ENCODE measurements at places on chromosomes 16 and 17.

DNA sequence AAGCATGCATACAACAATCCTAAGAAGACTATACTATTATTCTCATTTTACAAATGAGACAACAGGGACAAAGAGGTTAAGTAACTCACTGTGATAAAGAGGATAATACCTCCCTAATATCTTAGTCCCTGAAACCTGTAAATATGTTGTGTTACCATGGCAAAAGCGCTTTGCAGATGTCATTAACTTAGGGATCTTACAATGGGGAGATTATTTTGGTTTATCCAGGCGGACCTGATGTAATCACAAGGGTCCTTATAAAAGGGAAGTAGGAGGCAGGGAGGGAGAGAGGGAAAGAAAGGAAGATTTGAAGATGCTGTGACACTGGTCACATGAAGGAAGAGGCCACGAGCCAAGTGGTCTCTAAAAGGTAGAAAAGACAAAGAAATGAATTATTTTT is 164.7 kb downstream of the CNTNAP4 start:
- DNase-seq: no peak

GRCh38 chr16:28105954-28106353 is 42.4 kb upstream of the GSG1L start:
- no peak for DNase-seq

DNA sequence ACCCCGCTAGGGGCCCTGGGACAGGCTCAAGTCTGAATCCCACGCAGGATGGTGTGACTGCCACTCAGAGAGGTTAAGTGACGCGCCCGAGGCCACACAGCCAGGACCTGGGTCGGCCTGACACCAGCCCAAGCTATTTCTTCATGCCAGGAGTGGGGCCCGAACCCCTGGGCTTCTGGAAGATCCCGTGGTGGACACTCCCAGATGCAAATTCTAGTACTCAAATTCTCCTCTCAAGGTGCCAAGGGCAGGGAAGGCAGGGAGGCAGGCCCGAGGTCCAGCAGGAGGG is 5.2 kb downstream of the IL17C start:
- no peak for DNase-seq

DNA sequence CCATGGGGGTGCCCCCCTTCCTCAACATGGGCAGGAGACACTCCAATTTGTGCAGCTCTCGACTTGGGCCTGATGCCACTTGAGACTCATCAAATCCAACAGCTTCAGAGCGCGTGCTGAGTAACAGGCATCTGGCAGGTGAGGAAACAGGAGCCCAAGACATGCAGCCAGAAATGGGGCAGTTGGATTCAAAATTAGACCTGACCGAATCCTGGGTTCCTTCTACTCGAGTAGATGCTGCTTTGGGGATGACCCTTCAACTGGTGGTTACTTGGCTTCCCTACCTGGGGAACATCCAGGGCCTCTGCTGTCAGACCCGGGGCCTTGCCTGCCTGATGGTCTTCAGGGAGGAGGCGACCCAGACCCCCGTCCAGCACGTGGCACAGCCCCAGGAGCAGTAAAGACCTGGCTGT is 488 bp upstream of the NTN3 start:
- peak; percentile 56 for DNase-seq

DNA sequence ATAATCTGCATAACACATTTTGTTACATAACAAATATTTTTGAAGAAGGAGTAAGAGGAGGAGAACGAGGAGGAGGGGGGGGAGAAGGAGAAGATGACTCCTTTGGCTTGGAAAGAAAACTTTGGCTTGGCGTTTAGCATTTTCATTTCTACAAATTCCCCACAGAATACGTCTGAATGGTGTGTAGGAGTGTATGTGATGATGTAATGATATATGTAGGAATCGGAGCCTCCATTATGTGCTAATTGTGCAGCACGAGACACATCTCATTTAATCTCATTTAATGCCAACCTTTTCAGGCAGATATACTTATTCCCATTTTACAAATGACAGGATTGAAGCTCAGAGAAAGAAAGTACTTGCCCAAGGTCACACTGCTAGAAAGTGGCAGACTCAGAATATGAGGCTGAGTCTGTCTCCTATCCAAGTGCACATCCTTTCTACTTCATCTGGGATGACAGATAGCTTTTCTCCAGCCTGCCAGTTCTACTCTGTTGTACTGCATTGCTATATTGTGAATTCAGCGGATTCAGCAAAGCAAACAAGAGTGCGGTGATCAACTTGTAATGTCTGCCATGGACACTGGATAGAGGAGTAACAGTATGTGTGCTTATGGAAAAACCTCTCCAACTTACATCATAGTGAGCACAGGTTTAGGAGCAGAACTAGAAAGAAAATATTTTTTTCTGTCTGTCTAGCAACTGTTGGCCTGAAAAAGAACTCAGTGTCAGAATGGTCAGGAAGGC is 10.4 kb upstream of the SLC47A2 start:
- DNase-seq: no peak

DNA sequence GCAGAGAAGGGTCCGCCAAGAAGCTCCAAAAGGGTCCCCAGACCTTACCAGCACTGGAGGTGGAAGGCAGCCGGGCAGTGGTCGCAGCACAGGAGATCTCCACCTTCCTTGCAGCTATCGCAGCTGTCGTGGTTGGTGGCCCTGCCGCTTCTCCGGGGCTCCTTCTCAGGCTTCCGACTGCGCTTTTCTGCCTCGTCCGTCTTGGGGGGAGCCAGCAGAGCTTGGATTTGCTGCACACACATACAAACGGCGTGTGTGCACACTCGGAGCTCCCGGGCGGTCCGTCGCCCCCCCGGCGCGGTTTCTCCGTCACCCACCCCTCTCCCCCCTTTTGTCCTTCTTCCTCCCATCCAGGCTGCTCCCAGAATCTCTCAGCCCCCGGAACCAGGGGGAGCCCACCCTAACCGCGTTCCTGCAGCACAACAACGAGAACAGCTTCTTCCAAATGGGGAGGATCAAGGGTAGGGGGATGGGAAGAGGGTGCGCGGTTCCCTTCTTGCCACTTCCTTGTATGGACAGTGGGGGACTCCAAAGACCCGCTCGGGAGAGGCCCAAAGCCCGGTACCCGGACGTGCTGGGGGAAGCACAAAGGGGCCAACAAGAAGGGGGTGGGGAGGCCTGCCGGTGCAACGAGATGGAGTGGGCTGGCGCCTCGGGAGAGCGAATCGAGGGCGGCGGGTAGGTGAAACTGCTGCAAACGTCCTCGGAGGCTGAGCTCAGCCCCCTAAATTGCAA is 1.1 kb downstream of the PHF12 start:
- no peak for DNase-seq

DNA sequence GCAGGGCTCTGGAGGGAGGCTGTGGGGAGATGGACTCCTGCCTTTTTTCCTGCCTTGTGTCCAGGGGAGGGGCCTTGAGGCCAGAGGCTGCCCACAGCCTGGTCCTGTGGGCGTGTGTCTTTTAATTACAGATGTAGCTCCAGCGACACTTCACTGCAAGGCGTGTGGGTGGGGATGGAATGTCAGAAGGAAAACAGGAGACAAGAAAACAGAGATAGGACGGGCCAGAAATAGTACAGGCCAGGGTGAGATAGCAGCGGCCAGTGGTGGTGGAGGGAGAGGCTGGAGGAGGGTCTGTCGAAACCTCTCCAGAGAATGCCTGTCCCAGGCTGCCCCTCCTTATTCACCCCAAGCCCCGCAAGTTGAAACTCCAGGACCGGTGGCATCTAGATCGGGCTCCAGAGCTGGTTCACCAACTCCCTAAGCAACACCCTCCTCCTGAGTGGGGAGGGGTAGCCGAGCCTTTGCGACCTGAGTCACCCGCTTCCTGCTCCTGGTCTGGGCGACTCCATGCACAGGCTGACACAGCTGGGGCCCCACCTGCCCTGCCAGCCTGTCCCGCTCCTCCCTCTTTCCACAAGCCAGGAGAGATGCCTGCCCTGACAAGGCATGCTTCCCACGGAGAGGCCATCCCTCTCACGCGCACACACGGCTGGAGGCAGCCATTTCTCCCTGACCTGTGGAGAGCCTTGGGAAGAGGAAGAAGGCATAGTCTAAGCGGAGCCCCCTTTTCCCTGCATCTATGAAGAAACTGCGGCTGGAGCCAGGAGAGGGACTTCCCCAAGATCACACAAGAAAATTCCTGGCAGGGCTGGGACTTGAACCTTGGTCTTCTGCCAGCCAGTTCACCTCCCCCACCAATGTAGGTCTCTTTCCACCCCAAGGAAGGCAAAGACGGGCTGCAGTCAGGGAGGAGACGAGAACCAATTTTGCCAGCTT is 6.6 kb upstream of the JUP start:
- peak; percentile 98 for DNase-seq

DNA sequence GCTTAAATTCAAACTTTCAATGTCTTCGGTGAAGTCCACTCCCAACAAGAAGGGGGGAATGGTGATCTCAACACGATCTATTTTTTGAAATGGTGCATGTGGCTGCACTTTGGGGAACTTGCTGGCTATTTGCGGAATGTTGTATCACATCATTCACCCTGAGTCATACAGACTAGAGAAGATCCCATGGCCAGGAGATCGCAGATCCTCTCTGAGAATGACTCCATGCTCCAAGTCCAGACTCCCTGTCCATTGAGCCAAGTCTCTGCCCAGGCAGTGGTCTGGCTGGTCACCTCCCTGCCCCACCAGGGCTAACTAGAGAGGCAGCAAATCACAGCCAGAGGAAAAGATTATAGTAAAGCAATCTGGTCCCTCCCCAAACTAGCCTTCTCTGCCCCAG is 120.6 kb downstream of the XYLT1 start:
- DNase-seq: no peak

- DNase-seq: peak; percentile 27
Measured at GRCh38 chr16:22373662-22374310, 633 bp downstream of the CDR2 start.

DNA sequence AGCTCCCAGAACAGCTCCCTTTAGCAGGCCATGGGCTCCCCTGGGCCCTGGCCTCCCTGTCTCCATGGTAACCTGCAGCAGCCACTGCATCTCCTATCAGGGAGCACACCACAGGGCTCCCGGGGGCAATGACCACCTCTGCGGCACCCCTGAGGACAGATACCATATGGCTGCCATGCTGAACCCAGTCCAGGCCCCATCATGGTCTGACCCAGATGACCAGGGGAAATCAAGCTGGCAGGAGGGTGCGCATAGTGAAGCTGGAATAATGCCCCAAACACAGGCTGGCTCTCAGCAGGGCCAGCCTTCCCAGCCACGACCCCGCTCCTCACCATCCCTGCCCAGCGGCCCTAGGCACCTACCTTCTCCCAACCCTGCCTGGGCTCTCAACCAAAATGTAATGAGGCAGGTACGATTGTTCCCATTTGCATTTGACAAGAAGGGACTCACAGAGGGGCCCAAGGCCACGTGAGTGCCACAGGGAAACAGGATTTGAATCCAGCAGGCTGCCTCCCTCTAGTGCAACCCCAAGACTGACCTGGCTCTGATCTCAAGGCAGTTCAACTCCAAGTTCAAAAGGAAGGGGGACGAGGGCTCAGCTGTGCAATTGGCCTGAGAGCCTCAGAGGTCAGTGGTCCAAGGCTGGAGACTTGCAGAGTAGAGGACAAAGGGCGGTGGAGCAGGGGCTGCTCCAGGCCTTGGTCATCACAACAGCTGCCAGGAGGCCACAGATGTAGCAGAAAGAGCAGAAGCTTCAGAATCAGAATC is 2.4 kb downstream of the RUNDC3A start:
- DNase-seq: no peak
